T-helper 17 cell (primary cell): ENCODE measurements at places on chromosomes 3 and 15.

GRCh38 chr3:59444294-59444671 lies 394.5 kb upstream of the CFAP20DC start:
- H3K36me3 ChIP-seq: no peaks in the 10 kb centered on the region
- H3K4me1 ChIP-seq: peaks cover 28% of the 10 kb centered on the region
- H3K4me3 ChIP-seq: peak overlapping the region; percentile 85
- DNase-seq: no peak

DNA sequence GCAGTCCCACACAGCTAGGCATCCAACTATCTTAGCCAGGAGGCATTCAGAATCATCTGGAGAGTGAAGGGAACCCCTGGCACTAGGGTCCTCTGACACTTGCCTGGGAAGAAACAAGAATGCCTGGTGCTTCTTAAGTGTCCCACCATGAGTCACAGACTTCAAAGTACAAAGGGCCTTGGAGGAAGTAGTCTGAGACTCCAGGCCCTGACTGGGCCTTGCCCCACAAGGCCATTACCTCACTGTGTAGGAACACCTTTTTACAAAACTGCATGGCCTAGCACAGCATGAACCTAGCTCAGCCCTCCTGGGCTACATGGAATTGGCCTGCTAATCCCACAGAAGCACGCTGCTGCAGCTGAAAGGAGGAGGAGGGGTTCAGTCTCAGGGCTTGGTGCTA lies 104.5 kb upstream of the SLCO2A1 start:
- no peaks in the 10 kb centered on the region for H3K4me1 ChIP-seq
- no peaks in the 10 kb centered on the region for H3K27me3 ChIP-seq
- DNase-seq: no peak
- H3K27ac ChIP-seq: no peak overlapping the region

DNA sequence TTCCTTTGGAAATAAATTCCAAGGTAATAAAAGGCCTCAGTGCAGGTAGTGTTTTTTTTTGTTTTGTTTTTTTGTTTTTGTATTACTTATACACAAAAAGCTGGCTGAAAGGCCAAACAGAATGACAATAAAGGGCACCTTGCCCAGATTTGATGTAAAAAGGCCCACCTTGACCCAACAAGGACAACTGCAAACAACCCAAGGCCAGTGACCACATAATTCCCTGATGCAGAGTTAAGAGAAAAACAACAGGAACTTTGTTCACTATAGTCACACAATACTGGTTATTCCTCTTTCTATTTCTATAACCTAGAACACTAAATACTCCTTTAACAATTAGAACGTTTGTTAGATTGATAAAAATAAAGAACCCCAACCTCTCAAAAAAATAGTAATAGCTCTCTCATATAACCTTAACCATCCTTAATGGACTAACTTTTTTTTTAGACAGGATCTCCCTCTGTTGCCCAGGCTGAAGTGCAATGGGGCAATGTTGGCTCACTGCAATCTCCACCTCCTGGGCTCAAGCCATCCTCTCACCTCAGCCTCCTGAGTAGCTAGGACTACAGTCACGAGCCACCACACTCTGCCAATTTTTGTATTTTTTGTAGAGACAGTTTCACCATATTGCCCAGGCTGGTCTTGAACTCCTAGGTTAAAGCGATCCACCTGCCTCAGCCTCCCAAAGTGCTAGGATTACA lies 113.3 kb downstream of the MAGI1 start:
- no peak overlapping the region for H3K4me3 ChIP-seq
- no peaks in the 10 kb centered on the region for H3K36me3 ChIP-seq
- no peak for DNase-seq
- H3K27me3 ChIP-seq: no peaks in the 10 kb centered on the region
- no peaks in the 10 kb centered on the region for H3K4me1 ChIP-seq

DNA sequence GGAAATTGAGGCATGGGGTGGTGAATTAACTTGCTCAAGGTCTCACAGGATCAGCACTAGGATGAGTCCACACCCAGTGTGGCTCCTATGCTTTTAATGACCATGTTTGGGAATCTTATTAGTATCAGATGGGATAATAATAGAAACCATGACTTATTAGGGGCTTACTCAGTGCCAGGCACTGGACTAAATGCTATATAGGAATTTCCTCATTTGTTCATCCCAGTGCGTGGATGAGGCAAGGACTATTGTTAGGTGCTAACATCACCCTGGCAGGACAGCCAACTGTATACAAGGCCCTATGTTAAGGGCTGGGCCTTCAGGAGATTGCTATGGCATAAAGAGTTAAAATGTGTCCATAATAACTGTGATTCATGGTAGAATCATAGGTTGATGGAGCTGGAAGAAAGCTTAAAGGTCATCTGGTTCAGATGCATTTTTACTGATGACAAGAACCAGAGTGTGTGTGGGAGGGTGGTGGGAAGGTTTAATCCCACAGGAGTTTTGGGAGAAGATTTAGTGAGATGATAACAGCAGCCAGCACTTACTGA lies 4.7 kb upstream of the FEM1B start:
- no peak overlapping the region for H3K27ac ChIP-seq
- no peak for DNase-seq
- no peaks in the 10 kb centered on the region for H3K36me3 ChIP-seq
- H3K4me1 ChIP-seq: peaks cover 10% of the 10 kb centered on the region
- H3K4me3 ChIP-seq: no peak overlapping the region

- H3K27ac ChIP-seq: no peak overlapping the region
- H3K4me1 ChIP-seq: no peaks in the 10 kb centered on the region
- no peak overlapping the region for H3K4me3 ChIP-seq
- no peak for DNase-seq
- H3K27me3 ChIP-seq: no peaks in the 10 kb centered on the region
- H3K36me3 ChIP-seq: no peaks in the 10 kb centered on the region
These were observed 190.8 kb downstream of the FHIT start for GRCh38 chr3:61060411-61060861.

GRCh38 chr3:120742849-120743365 lies 363 bp downstream of the GTF2E1 start:
- peak overlapping the region; percentile 95 for H3K4me3 ChIP-seq
- H3K27ac ChIP-seq: peak overlapping the region; percentile 99
- peaks cover 32% of the 10 kb centered on the region for H3K4me1 ChIP-seq
- no peaks in the 10 kb centered on the region for H3K27me3 ChIP-seq
